ENCODE measurements at places on chromosomes 7 and 10. TPM values are rescaled to one million over a fixed set of nuclear protein-coding genes. Genes with fewer than 3 reads are reported as not detected.

RBP3 gene
- not detected for total RNA-seq

EBLN1 gene
- total RNA-seq, result not detected

TRIM50 gene
- not detected for total RNA-seq

NOLC1 gene
- 33.2 TPM for total RNA-seq

FKBP9 gene
- total RNA-seq, result 98.8 TPM

RBP4 gene
- total RNA-seq, result 7.0 TPM

CFTR gene
- 94.9 TPM for total RNA-seq

FAM13C gene
- total RNA-seq, result 6.5 TPM

TMEM213 gene
- not detected for total RNA-seq

ASIC3 gene
- total RNA-seq, result 1.2 TPM

FOXI2 gene
- 0.12 TPM for total RNA-seq

SPDYE1 gene
- not detected for total RNA-seq

MSS51 gene
- total RNA-seq, result 2.8 TPM

POLL gene
- 36.1 TPM for total RNA-seq

SMO gene
- total RNA-seq, result 2.2 TPM

SLC4A2 gene
- 168 TPM for total RNA-seq

LRRC61 gene
- total RNA-seq, result 14.5 TPM

PTPN20 gene
- total RNA-seq, result 1.7 TPM

SPRN gene
- not detected for total RNA-seq

CACNA2D1 gene
- 44.1 TPM for total RNA-seq

CPEB3 gene
- 7.4 TPM for total RNA-seq

SEMA3D gene
- total RNA-seq, result 1.5 TPM

SLC18A3 gene
- total RNA-seq, result not detected

AKR1B15 gene
- total RNA-seq, result not detected

MUC3A gene
- 57.6 TPM for total RNA-seq

GDF10 gene
- 3.2 TPM for total RNA-seq

GLI3 gene
- 3.0 TPM for total RNA-seq
